ENCODE measurements at places on chromosomes 2 and 18.

DNA sequence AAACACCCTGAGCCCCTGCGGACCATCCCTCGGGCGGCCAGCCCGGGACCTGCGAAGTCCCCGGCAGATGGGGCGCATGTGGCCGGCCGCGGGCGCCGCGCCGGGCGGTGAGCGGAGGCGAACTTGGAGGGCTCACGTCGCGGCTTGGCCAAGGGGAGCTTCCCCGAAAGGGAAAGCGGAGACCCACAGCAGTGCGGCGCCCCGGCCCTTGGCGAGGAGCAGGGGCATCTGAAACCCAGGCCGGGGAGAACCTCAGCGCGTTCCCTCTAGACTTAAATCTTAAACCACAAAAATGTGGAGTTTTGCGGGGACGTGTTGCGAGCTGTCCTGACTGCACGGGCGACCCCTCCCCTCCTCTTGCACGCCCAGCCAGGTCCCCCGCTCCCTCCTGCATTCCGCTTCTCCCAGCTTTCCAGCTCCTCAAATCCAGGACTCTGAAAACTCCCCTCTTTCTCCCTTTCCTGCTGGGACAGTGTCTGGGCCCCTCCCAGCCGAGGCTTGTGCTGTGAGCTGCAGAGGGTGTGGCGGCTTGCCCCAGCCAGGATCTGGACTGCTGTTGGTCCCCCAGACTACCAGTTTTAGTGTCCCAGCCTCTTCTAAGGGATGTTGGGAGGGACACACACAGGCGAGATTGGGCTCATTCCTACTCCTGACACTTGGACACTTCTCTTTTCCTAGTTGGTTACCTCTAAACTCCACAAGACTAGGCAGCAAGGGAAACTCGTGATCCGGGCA lies 1.3 kb downstream of the FMNL2 start:
- no peak for DNase-seq

GRCh38 chr2:88603146-88603545 lies 24.1 kb downstream of the EIF2AK3 start:
- no peak for DNase-seq

- no peak for DNase-seq
These were observed 75.2 kb upstream of the RBMS1 start for GRCh38 chr2:160568856-160569255.

GRCh38 chr2:39623917-39624316 lies 41.8 kb upstream of the TMEM178A start:
- no peak for DNase-seq

DNA sequence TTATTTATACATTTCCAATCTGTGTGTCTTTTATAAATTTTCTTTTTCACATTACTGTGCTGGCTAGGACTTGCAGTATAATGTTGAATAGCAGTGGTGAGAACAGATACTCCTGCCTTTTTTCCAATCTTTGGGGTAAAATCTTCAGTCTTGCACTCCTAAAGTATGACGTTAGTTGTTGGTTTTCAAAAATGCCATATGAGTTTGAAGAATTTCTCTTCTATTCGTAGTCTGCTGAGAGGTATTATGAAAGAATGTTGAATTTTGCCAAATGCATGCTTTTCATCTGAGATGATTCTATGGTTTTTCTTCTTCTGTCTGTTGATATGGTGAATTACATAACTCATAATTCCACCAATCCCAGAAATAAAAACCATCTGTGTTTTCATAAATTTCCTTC lies 335.3 kb upstream of the CHST9 start:
- DNase-seq, result no peak

DNA sequence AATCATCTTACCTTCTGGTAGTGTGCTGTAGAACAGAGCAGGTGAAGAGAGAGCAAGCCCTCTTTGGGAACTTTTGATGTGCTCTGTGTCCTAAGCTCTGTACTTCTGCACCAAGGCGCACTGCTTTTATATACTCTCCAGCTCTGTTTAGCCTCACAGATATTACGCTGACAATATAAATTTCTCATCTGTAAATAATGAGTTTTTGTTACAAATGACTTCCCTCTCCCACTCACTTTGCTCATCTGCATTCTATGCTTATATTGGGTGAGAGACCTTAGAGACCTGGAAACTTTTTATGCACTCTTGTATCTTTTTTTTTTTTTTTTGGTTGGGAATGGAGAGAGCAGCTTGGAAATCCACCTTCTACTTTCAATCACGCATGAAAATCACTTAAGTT lies at the start of gene GCG:
GCG (minus strand) TSS at position 101 of the 400 bp plus-strand sequence. CDS start 3,069 bp downstream, outside the sequence.
- no peak for DNase-seq

- DNase-seq, result no peak
These were observed 79.8 kb downstream of the XRCC5 start for GRCh38 chr2:216188956-216189355.

DNA sequence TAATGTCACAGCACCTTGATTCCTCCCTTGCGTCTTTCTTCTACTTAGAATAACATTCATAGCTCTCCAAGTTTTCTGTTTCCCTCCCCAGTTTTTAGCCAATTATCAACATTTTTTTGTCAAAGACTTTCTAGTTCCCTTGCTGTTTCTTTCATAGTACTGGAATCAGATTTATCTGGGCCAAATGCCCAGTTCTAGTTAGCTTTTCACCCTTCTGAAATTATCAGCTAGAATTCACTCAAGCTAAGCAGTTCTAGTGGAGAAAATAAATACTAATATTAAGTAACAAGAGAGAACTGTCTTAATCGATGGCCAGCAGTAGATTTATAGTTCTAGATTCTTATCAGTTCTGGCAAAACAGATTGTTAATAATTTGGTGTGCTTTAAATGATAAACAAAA lies 36.2 kb downstream of the EFEMP1 start:
- no peak for DNase-seq

- no peak for DNase-seq
These were observed 50.9 kb upstream of the SMAD2 start for GRCh38 chr18:47981320-47981719.

- DNase-seq, result no peak
These were observed 250.0 kb upstream of the SLC39A10 start for GRCh38 chr2:195406886-195407603.

DNA sequence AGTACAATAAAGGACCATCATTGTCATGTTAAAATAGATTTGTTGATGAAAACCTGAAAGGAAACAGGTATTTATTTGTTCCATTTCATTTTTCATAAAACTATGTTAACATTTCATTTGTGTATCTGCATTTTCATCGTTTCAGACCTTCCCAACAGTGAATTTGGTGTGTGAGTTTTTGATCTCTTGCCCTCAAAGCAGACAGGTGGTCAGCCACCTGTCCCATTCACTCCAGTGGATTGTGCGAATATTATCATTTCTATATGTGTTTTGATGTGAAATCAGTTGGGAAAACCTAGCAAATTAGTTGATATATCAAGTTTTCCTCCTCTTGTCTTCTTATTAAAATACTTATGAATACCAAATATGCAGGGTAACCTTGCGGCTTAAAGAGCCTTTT lies 25.4 kb upstream of the ATP5MC3 start:
- DNase-seq, result no peak

DNA sequence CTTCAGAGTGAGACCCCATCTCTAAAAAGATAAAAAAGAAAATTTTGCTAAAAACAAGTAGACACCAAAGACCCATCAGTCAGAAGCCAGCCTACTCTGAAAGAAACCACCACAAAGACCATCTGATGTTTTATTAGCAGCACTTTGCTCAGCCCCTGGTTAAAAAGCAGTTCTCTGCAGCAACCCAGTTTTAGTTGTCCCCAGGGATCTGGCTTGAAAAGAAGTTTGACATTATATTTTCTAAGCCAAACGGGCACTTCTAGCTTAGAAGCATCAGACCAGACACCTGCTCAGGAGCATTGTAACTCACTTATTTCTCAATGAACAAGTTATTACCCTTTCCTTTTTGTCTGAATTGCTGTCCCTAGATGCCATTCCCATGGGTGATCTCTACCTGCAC lies 164.2 kb upstream of the ETAA1 start:
- DNase-seq, result no peak

DNA sequence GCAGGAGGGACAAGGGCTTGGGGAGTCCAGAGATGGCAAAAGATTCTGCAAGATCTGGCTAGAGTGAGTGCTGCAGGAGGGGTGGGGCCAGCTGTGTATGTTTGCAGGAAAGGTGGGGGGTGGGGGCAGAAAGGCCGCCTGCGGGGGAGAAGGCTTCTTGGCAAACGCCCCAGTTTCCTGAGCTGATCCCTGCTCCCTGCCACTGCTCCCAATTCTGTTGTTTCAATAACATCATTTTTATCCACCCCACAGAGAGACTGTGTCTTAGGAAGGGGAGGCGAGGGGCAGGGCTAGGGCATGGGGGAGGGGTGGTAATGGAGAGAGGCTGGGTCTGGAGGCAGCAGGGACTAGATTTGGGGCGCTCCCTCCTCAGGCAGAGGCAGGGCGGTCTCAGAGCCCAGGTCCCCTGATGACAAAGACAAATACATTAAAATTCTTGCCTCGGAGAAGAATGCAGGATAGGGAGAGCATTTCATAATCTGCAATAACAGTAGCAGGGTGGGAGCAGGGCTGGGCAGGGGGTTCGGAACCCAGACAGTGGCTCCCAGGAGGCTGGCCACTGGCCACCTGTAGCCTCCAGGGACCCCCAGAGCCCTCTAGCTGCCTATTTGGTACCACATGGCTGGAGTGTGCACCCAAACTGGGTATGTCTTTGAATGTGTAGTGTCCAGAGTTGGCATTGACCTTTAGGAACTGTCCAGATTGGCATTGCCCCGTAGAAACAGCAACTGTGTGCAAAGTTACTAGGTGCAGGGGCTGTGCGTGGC lies 2.1 kb upstream of the WNT6 start:
- no peak for DNase-seq

DNA sequence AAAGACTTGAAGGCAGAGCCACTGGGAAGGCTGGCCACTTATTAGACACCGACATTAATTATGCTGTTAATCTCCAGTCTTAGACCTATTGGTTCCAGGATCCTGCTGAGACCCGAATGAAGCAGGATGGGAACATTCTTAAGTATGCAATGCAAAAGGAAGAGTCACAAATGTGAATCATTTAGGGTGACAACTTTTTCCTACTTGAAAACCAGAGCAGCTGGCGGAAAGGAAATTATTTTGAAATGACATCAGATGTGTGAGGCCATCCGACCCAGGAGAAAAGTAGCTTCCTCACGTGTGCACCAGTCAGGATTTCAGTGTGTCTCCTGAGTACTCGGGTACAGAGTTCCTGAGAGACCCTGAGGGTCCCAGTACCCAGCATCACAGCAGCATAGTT lies 222.9 kb upstream of the NCKAP5 start:
- DNase-seq, result no peak

DNA sequence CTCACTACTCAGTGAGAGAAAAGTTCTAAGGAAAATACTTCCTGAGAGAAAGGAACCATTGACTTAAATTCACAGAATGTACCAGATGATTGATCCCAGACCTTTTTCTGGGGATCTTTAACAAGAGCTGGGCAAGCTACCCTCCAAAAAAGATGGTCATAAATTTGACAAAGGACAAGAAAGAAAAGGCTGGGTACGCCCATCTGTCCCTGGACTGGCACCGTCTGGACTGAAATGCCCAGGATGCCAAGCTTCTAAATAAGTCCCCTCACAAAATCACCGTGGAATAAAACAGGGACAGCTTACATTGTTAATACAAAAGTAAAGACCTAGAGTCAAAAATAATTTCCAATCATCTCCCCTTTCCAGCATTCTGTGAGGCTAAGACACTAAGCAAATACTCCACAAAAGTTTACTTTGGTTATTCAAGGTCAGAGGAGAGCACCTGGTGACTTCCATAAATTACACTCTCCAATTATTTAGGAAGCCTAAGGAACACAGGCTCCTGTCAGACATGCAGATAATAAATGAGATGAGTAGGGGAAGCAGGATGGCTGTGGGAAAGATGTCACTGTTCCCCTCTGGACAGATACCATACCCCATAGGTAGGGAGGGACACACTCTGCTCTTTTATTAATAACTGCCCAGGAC lies 69.9 kb downstream of the UXS1 start:
- no peak for DNase-seq

GRCh38 chr2:234091883-234092282 lies 41.4 kb downstream of the SPP2 start:
- no peak for DNase-seq

GRCh38 chr2:12605366-12605765 lies 111.4 kb upstream of the TRIB2 start:
- no peak for DNase-seq

- no peak for DNase-seq
These were observed 86.2 kb downstream of the SMIM21 start for GRCh38 chr18:75341267-75341666.

- DNase-seq, result no peak
These were observed 23.3 kb downstream of the LBH start for GRCh38 chr2:30254685-30255001.

GRCh38 chr2:176685908-176686307 lies 416.7 kb downstream of the MTX2 start:
- DNase-seq, result no peak

DNA sequence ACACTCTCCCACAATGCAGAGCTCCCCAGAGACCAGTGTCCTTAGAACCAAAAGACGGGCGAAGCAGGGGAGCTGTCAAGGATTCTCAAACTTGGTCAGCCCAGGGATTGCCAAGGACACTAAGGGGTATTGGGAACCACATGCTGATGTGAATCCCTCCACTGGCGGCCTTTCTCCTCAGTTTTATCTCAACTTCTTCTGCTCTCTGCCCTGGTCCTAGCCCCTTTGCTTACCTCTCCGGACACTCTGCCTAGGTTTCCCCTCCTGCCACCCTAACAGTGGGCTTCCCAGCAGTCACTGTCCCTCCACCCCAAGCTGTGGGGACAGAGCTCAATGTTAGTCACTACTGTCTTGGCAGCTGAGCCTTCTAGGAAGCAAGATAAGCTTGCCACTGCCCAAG lies 61.1 kb downstream of the POLR1A start:
- DNase-seq, result no peak

DNA sequence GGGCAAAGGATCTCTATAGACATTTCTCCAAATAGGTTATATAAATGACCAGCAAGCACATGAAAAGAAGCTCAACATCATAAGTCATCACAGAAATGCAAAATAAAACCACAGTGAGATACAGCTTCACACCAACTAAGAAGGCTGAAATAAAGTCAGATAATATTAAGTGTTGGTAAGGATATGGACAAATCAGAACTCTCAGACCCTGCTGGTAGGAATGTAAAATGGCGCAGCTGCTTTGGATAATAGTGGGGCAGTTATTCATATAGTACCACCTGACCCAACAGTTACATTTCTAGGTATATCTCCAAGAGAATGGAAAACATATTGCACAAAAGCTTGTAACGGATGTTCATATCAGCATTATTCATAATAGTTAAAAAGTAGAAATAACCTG lies 14.0 kb downstream of the EPB41L5 start:
- DNase-seq, result no peak

- no peak for DNase-seq
These were observed 36.8 kb upstream of the ERCC3 start for GRCh38 chr2:127330753-127331152.

DNA sequence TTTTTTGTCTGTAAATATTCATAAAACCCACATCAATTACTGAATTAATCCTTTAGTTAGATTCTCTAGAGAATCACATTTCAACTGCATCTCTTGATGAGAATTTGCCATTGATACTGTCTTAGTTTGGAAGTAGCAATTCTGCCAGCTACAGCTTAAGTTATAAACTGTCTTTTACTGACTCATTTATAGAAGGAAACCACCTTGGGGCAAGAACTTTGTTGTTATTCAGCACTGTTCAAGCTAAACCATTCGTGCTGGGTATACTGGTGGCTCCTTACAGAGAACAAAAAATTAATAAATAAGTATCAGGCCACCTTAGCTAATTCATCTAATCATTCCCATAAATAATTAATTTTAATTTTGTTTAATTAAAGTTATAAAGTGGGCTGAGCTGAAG lies 1082.6 kb upstream of the CELF4 start:
- no peak for DNase-seq

- DNase-seq, result no peak
These were observed 1.5 kb downstream of the CACNB4 start for GRCh38 chr2:152097290-152097800.

GRCh38 chr2:59734743-59735142 lies 818.7 kb downstream of the BCL11A start:
- DNase-seq, result no peak

Data from HL-60 (cell line).